ENCODE measurements at places on chromosomes 3 and 15.

DNA sequence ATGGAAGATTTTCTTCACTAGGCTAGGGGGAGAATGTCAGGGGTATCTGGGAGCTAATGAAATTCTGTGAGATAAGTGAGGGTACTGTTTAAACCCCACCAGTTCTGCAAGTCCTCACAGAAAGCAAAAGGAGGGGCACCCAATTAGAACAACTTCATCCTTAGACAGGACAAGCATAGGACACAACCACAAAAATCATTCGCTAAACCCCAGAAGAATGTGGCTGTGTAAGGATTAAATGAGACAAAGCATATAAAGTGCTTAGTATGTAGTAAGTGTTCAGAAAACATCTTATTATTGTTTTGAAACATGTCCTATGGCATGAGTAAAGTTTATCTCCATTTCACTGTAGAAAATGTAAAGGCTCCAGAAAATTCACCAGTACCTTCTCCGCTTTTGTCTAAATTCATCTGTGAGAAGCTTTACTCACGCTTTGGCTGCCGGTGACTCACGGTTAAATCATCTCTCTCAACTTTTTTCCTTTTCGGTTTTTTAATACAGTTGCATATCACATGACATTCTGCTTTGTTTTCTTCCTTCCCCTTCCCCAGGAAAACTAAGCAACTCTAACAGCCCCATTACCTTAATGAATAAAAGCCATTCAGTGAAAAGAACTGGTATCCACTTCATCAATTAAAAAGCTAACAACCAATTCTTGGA, 1.7 kb downstream of the CLRN1 start:
- no peak for DNase-seq

GRCh38 chr15:80396096-80396495, 8.1 kb upstream of the ARNT2 start:
- DNase-seq = no peak

GRCh38 chr3:45640091-45640507, 45.5 kb downstream of the LIMD1 start:
- DNase-seq = no peak

- no peak for DNase-seq
Measured at GRCh38 chr3:87307805-87308204, 31.4 kb upstream of the POU1F1 start.

GRCh38 chr15:26972636-26973035, 1.7 kb downstream of the GABRG3 start:
- DNase-seq = no peak

DNA sequence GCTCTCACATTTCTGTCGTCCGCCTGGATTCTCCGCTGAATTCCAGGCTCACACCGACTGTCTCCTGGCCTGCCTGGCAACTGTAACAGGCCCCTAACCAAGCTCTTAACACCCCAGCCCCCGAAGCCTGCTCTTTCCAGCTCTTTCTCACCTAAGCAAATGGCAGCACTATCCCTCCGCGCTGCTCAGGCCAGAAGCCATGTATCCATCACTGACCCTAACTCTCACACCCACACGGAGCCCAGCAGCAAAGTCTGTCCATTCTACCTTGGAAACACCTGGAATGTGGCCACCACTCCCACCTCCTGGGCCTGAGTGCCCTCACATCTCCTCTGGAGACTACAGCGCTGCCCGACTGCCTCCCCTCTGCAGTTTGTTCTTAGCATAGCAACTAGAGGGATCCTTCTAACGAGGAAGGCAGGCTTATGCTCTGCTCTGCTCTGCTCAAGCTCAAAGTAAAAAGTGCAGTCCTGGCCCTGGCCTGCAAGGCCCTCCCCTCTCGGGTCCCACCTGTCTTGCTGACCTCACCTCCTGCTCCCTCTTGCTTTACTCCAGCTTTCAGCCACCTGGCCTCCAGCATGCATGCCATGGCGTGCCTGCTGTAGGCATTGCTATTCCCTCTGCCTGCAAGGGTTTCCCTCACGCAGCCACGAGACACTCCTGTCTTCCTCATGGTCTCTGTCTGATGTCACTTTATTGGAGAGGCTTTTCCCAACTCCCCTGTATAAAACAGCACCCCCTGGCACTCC, 27.2 kb downstream of the FEM1B start:
- DNase-seq = no peak

DNA sequence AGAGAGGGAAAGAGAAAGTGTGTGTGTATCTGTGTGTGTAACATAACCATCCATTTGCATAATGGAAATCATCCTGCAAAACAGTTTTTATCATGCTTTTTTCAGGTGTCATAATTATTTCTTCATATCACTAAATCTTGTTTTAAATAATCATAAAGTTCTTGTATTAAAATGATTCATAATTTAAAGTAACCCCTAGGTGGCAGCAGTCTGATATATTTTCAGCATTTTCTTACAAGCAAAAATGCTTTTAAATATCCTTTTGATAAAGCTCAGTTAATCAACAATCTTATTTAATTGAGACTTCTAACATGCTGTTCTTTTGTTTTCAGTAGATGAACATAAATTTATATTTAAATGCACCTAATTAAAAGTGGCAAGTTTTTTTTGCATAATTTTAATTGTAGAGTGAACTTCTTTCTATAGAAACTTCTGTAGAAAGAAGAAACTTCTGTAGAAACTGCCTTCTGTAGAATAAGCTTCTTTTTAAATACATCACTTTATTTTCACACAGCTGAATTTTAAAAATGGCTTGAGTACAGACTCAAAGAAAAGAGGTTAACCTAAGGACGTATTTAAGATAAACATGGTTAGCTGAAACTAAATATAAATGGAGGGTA, 72.5 kb downstream of the OPA1 start:
- DNase-seq = peak; percentile 61

GRCh38 chr3:181629711-181630110, 82.0 kb upstream of the SOX2 start:
- DNase-seq = no peak

DNA sequence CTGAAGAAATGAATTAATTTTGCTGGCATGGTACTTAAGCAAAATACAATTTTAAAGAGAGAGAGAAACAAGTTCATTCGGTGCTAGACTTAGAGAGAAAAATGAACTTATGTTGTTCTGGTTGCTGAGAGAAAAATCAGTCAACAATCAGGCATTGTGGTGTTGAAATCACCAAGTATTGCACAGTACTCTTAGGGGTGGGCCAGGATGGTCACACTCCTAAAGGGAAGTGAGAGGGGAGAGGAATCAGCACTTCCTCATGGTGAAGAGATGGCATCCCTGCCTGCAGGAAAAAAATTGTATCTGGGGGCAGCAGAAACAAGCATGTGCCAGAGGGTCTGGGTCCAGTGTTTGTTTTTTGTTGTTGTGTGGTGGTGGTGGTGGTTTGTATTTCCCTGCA, 7.0 kb upstream of the DMXL2 start:
- no peak for DNase-seq

DNA sequence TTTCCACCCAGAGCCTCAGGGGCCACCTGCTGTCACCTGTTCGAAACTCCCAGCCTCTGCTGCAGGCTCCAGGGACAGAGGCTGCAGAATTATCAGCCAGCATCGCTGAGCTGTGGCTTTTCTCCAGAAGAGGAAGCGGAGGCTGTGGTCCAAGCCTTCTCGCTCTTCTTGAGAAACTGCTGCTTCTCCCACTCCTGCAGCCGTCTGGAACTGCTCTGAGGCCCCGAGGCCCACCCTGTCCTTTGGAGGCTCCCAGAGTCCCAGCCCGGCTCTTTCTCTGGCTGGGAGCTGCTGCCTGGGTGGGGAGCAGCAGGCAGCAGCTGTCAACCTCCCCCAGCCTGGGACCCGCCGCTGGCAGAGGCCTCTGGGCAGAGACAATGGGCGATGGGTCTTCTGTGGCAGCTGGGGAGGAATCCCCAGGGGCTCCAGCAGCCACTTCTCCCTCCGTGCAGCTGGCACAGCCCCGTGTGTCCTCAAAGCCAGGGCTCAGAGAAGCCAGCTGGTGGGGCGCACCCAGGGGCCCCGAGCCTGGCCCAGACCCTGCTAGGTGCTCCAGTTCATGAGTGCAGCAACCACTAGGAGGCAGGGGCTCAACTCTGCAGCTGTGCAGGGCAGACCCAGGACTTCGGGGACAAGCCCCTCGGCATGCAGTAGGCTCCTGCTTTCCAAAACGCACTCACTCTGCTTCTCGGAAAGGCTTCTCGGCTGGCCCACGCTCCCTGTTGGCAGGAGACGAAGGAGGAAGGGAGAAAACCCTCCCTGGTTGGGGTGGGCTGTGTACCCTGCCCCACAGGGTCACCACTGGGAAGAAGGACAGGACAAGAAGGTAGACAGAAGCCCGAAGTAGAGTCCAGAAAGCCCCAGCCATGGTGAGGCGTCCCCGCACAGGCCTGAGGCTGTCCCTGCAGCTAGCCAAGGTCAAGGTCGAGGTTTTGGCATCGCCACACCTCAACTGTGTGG, 49.9 kb upstream of the FURIN start:
- no peak for DNase-seq

DNA sequence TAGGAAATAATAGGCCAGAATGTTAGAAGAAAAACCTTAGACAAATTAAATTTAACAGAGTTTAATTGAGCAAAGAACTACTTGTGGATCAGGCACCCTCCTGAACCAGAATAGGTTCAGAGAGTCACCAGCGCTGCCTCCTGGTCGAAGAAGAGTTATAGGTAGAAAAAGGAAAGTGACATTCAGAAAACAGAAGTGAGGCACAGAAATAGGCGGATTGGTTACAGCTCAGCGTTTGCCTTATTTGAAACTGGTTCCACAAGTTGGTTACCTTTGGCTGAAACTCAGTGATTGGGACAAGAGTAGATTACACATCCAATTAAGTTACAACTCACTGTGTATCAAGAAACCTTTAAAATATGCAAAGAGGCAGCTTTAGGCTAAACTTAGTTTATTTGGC, 4.4 kb downstream of the AADAC start:
- DNase-seq = peak; percentile 29

DNA sequence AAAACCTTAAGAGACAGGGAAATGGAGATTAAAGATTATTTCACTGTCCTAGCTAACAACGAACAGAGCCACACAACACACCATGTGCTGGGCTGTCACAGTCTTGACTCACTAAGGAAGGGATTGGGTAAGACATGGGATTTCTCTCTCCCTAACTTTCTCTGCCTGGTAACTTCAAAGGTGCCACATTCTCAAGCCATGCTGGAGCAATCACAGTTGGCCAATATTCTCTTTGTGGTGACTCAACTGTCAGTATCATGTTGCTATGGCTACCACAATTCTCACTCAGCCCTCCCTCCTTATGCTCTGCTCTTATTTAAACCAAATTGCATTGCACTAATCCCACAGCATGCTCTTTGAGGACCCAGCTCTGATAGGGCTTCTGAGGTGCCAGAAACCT, 74.0 kb downstream of the OXNAD1 start:
- no peak for DNase-seq

- no peak for DNase-seq
Measured at GRCh38 chr3:39272191-39272590, 7.6 kb downstream of the CX3CR1 start.

- no peak for DNase-seq
Measured at GRCh38 chr15:40358471-40359353, 693 bp downstream of the DISP2 start.

DNA sequence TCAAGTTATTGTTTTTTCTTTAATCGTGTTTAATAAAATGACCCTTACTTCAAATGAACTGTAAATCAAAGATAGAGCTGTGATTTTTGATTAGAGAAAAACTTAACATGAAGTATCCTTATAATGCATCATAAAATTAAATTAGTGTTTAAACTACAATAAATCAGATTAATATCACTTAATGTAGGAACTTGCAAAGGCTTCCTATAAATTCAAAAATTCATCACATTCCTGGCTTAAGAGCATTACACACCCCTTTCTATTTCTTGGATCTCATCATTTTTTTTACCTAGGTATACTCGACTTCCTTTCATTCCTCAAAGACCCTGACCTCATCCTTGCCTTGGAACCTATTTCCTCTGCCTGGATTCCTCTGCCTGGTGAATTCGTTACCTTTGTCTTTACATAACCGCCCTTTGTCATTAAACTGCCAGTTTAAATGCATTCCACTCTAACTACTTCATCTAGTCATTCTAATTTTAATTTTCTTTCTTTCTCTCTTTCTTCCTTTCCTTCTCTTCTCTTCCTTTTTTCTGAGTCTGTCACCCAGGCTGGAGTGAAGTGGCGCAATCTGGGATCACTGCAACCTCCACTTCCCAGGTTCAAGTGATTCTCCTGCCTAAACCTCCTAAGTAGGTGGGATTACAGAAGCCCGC, 1244.5 kb downstream of the OTOL1 start:
- no peak for DNase-seq

DNA sequence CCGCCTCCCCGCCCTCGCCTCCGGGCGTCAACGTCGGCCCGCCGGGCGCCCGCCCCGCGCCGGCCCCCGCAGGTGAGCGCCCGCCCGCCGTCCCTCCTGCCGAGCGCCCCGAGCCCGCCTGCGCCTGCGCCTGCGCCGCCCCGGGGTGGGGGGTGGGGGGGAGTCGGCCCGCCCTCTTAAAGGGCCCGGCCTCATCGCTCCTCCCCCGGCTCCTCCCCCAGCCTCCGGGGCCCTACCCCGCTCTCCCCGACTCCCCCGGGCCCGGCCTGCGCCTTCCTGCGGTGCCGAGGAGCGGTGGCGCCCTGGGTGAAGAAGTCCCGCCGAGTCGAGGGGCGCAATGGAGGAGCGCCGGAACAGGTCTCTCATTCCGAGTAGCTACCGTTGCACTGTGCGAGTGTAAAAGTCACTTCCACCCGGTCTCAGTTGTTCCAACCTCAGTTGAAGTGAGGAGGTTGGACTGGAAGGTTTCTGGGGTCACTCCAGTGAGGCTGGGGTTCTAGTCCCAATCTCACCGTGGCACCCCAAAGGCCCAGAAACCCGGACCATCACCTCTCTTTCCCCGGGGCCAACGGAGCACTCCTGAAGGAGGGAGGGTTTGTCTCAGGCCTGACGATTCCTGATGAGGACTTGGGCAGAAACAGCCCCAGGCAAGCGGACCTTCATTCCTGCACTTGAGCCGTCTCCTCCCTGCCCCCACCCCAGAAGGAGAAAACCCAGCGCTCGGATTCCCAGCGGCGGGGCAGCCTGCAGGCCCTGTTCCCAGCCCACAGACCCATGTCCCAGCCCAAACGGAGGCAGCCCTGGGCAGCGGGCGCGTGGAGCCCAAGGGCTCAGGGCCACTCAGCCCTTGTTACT, 1.5 kb upstream of the TNK2 start:
- peak; percentile 69 for DNase-seq

DNA sequence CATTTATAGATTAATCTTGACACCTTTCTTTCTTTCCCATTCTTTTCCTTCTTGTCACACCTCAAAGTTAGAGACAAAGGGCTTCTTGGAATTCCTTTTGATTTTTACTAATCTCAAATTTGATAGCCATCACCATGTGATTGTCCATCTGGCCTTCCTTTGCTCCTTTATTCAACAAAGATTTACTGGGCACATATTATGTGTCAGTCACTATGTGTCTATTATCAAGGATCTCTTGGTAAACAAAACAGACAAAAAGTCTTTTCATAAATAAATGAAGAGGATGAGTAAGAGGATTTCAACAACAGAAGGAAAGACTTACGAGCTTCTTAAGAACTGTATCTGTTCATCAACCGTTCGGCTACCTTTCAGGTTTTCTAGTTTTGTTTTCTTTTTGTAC, 56.5 kb downstream of the SAMMSON start:
- DNase-seq = no peak

- no peak for DNase-seq
Measured at GRCh38 chr3:152556731-152557254, 278.1 kb upstream of the P2RY1 start.

All from HT-29 (cell line).